ENCODE measurements at places on chromosomes 2 and 18.
A peak's percentile ranks its signal among the peaks of the same experiment; 100 is the strongest.

GRCh38 chr2:207122651-207123334 lies 43.0 kb downstream of the KLF7 start:
- DNase-seq = peak; percentile 30

- DNase-seq = no peak
Measured at GRCh38 chr18:57353137-57353939, 981 bp downstream of the ST8SIA3 start.

GRCh38 chr2:46493241-46493970 lies 14.0 kb downstream of the TMEM247 start:
- peak; percentile 60 for DNase-seq

GRCh38 chr2:227933884-227934283 lies 62.5 kb downstream of the DAW1 start:
- DNase-seq = no peak

GRCh38 chr2:96175951-96176350 lies 30.7 kb upstream of the DUSP2 start:
- DNase-seq = peak; percentile 24

GRCh38 chr2:218569661-218570500 lies 1.2 kb downstream of the CNOT9 start:
- peak; percentile 36 for DNase-seq

DNA sequence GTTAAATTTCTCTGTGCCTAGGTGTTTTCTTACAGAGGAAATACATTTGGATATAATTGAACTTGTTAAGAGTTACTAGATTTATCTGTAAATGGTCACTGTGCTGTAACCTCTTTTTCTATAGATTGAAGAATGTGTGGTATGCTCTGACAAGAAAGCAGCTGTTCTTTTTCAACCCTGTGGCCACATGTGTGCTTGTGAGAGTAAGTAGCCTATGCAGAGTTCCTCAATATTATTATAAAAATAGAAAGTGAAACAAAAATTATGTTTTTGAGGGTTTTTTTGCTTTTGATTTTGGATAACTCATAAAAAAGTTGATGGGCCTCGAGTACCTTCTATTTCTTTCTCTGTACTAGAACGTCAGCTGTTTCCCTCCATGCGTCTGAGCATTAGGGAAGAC lies 112.4 kb downstream of the MIB1 start:
- no peak for DNase-seq

DNA sequence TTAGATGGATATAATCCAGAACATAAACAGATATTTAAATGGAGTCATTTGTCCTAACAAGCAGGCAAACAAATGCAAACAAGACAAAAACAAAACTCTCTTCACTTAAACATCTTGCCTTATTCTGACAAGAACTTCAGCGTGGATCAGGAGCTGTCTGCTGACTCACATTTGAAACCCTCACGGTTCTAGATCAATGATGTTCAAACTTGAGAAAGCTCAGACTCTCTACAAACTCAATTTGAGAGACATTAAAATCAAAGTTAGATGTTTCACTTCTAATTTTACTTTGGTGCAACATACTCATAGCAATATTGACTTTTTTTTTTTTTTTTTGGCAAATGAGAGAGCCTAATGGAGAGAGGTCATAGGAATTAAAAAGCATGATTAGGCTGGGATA lies 362.8 kb upstream of the SLC14A2 start:
- no peak for DNase-seq

DNA sequence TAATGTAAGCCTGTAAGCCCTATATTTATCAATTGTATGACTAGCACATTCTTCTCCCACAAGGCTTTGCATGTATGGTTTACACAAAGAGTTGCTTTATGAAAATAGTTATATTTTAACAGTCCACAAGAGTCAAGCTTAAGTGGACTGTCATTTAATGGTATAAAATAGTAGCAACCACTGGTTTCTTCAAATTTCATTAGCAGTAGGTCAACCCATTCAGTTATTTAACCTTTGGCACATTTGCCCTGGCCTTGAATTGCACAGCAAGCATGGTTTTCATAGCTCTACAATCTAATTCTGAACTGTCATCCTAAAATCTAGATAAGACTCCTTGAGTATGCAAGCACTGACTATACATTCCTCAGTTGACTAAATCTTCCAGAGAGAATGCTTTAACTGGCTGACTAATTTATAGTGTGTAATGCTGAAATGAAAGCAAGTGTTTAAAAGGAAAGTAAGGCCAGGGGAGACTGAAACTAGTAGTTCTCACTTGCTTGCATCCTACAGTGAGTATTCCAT lies 1.8 kb downstream of the DPP4 start:
- no peak for DNase-seq

DNA sequence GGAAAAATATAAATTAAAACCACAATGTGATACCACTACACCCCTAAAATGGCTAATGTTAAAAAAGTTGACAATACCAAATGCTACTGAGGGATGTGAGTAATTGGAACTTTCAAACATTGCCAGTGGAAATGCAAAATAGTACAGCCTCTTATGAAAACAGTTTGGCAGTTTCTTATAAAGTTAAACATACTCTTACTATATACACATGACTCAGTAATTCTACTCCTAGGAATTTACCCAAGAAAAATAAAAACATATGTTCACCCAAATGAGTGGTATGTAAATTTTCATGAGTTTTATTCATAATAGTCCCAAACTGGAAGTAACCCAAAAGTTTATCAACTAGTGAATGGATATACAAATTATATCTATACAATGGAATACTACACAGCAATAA lies 228.0 kb downstream of the CYP26B1 start:
- DNase-seq = no peak

GRCh38 chr2:106607371-106607770 lies 120.2 kb downstream of the CD8B2 start:
- no peak for DNase-seq

DNA sequence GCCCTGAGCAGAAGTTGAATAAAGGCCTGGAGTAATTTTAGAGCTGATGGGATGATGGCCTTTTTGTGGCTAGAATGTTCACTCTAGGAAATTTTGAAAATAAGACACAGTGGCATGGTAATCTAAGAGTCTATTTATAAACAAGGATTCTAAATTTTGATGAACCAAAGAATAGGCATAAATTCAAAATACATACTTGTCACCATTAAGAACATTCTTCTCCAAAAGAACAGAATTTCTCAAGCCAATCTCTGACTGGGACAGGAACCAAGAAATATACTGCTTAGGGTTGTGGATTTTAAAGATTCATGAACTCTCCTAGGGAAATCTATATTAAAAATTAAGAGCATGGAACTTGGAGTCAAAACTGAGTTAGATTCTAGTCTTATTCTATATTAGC lies 98.2 kb upstream of the SETBP1 start:
- DNase-seq = no peak

DNA sequence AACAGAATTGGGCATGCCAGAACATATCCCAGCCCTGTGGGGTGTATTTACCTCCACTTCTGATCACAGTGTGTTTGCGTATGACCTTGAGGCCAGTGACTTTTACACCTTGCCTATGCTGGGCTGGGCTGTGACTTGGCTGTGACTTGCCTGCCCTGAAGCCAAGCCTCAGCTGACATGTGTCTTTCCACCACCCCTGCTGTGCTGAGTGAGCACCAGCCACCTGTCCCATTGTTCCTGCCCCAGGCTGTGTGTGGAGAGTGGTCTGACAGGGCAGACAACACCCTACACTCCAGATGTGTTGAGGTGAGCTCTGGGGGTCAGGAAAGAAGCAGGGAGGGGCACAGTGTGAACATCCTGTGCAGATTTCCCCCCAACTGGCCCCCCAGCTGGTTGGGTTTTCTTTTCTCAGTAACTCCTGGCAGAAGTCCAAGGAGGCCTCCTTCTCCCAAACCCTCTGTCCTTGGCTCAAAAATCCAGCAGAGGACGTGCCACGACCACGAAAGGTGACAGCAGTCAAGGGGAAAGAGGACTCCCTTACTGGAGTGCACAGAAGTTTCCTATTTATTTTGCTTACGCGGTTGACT lies 5.1 kb upstream of the STEAP3 start:
- peak; percentile 87 for DNase-seq

- peak; percentile 30 for DNase-seq
Measured at GRCh38 chr2:46538393-46538792, 59.0 kb downstream of the TMEM247 start.

DNA sequence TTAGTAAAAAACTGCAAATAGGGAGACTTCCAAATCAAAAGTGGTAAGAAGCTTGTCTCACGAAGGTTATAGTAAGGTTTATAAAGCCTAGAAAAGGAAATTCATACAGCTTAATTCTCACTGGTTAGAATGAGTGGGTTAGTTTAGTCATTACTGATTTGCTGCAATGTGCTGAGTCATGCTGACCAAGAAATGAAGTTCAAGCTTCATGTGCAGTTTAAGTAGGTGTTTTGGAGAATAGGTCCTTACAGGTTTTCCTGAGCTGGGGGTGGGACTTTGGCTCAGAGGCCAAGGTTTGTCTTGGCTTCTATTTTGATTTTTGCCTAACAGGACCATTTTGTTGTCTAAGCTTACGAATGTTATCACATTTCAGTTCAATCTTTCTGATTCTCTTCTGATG lies 15.1 kb downstream of the CLIP4 start:
- peak; percentile 93 for DNase-seq

GRCh38 chr2:226687641-226688253 lies 111.9 kb downstream of the IRS1 start:
- DNase-seq = no peak

- peak; percentile 28 for DNase-seq
Measured at GRCh38 chr2:45652090-45653031, 886 bp downstream of the PRKCE start.

GRCh38 chr18:48376406-48376805 lies 32.8 kb downstream of the ZBTB7C start:
- no peak for DNase-seq

DNA sequence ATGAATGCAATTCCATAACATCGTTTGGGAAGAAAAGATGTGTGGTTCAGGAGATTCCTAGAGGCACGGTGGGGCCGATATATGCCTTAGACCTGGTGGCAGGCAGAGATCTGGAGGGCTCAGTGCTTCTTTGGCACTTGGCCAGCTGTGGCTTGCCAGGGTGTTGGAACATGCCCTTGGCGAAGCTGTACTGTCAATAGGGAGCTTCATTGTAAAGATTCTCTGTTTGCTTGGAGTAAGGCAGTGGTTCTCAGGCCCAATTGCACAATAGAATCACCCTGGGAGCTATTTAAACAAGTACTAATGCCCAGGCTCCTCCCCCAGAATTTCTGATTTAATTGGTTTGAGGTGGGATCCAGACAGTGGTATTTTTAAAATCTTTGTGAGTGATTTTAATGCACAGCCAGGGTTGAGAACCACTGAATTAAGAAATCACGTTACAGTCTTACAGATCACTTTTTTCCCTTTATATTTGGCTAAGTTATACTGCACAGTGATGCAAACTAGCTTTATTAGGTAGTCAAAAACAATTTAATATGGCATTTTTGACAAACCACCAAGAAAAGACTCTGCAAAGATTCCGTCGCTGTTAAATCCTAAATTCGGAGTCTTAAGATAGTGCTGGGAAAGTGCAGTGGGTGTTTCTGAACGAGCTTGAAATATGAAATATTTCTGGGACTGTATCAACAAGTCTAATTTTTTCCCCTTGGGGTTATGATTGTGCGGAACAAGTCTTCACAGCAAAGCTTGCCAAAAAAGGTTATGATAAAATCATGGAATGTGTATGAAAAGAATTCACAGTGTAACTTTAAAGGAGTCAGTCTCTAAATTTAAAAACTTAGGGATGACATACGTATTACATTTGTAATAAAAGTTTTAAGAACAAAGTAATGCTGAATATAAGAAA lies 78.0 kb downstream of the CRIM1 start:
- DNase-seq = peak; percentile 92

- DNase-seq = no peak
Measured at GRCh38 chr2:196080526-196080925, 11.9 kb upstream of the DNAH7 start.

DNA sequence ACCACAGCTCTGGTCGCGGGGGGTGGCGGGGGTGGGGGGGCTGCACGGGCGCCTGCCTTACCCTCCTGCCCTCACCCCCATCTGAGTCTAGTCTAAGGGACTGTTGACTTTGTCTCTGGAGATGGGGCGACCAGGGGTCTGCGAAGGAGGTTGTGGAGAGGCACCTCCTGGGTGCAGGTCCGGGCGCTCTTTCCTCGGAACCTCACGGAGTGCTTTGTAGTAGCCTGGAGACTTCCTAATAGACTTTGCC lies 141.3 kb downstream of the MEIS1 start:
- no peak for DNase-seq

DNA sequence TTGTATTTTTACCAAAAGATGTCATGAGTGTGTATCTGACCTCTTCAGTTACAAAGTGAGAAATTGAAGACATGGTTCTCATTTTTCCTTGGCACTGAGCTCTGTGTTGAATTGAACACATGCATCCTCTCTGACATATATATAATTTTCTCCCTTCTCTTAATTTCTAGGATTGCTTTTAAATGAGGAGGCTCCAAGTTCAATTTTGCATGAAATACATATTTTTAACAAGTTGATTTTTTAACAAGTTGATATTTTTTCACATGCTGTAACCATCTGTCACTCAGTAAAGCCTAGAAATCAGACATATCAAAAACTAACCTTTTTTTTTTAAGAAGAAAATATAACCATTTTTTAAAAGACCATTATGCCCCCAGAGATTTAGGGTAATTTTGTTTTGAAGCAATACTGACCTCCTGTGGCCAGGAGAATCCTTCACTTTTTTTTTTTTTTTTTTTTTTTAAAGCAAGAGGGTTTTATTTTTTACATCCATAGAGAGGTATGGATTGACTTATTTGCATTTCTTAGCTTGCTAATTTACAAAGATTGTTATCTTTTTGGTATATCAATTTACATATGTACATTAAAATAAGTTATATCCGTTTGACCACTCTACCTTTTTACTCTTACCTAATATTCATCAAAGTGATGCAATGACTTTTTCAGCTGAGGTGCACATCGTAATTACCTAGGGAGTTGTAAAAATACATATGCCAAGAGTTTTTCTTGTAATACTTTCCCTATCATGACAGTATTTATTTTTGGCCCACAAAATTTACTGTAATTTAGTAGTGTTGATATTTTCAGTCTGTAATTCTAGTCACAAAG lies 161.8 kb downstream of the SOCS6 start:
- no peak for DNase-seq

DNA sequence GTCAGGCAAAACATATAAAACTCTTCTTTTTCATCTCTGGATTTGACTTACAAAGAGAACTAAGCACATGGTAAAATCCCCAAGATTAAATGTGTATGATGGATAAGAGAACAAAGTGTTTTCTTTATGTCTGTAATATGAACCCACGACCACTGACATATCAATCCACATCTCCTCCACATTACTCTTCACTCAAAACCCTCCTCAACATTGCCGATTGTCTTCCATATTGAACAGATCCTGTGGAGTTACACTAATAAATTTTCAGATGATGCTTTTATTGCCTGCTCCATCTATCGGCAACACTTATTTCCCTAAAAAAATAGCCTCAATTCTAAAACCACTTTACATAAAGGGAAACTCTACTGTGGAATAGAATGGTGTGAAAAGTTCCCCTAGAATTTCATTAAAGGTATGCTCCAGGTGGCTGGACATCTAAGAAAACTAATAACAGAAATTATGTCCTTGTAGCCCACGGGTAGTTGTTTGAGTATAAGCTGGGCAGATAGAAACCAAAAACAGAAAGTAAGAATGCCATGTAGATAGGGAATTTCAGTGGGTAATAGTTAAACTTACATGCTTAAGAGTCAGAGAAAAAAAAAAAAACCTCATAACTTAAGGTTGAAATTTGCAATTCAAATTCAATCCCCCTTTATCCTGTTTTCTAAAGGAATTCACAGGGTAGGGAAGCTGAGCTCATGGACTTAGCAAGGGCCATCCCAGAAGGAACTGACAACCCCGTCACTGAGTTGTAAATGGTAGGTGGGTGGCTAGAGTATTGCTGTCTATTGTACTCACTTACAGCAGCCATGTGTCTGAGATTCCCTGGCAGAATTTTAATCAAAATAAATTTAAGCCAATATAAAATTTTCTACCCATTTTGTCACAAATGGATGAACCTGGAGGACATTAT lies 305.4 kb upstream of the LYPD1 start:
- no peak for DNase-seq

GRCh38 chr2:53744395-53745065 lies 23.1 kb upstream of the CHAC2 start:
- DNase-seq = no peak

All from MCF 10A (cell line).